ENCODE measurements at places on chromosomes 6 and 20.

DNA sequence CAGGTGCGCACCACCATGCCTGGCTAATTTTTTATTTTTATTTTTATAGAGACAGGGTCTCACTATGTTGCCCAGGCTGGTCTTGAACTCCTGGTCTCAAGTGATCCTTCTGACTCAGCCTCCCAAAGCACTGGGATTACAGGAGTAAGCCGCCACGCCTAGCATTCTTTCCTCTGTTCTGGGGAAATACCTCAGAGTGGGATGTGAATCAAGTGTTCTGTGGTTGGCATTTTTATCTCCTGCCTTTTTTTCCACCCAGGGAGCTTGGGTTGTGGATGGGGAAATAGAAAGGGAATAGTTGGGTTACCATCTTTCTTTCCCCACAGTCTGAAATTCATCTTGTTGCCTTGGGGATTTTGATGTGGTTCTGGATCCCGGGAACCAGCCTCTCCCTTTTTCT, 24.1 kb downstream of the TFAP2C start:
- no peak for DNase-seq

- no peak for DNase-seq
Measured at GRCh38 chr6:62623846-62624532, 338.0 kb upstream of the KHDRBS2 start.

- DNase-seq, result no peak
Measured at GRCh38 chr6:16651871-16652270, 109.4 kb downstream of the ATXN1 start.

GRCh38 chr6:47552319-47552718, 74.7 kb downstream of the CD2AP start:
- no peak for DNase-seq

DNA sequence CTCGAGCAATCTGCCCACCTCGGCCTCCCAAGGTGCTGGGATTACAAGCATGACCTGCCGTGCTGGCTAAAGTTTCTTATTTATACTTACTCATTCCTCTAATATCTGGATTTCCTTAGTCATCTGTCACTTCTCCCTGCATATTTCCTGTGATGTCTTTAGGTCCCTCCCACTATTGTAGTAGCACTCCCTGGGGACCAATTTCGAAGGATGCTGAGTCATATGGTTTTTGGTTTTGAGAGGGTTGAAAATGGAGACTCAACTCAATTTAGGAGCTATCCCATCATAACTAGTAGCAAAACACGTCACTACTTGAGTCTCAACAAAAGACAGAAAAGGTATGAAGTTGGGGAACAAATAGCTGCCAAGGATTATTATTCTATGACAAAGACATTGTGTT, 20.2 kb downstream of the MCUR1 start:
- DNase-seq, result no peak

DNA sequence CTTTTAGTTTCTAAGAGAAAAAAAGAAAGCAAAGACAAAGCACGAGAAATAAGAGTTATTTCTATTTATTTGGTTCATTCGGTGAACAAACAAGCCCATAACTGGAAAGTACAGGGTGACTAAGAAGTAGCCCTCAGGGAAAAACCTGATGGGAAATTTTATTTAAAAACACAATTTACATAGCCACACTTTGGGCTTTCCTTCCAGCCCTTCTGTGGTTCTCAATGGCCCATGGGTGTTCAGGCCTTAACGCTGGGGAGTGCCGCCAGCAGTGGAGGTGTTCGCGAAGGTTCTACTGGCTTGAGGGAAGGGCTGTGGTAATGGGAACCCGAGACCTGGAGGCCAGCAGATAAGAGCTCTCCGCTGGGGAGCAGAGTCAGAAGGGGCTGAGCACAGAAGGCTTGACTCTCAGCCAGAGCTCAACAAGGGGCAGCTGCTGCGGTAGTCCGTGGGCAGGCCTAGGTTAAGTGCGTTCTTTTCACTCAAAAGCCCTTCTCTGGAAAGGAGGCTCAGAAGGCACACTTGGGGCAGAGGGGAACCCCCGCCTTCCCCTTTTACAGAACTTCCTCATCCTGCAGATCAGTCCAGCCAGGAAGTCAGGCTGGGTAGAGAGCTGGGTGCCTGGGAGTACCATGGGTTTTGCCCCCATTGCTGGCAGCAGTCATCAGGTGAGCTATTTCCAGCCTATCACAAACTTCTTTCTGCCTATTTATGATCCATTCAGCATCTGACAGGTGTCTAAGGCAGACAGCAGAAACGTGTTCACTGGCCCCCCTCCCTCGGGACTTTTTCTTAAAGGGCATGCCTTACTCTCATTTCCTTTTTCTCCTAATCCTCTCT, 8.8 kb upstream of the CD83 start:
- DNase-seq, result no peak

GRCh38 chr6:55704421-55704820, 125.4 kb upstream of the HMGCLL1 start:
- DNase-seq, result no peak

- DNase-seq, result no peak
Measured at GRCh38 chr20:48163505-48163904, 378.2 kb upstream of the SULF2 start.

DNA sequence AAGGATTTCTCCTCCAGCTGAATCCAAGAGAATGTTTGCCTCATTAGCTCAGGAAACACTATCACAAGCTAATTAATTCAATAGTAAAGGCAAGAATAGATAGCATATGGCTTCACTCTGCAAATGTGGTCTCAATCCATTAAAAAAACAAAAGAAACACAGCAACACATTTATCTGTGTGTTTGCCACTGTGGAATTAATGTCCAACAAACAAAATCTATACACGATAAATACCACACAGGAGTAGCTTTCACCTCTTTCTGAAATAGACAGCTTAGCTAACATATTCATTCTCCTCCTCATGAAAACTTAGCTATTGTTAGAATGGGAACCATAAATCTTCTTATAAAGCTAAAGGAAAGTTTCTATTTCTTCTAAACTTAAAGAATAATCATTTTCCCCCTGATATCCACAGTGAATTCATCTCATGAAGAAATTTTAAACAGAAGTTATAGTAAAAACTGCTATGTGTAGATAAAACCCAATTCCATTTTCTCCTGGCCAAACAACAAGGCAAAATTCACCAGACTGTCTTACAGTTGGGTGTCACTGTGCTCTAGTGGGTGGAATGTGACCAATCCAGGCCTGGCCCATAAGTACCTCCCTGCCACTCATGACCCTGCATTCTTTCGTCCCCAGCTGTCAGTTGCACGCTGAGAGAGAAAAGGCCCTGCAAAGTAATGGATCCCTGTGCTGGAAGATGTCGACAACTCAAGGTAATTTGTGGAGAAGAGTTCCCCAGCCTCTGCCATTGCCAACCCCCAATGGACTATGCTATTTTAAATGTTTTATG, 92.9 kb upstream of the NRSN1 start:
- no peak for DNase-seq

- no peak for DNase-seq
Measured at GRCh38 chr6:78835817-78836216, 31.5 kb upstream of the IRAK1BP1 start.

DNA sequence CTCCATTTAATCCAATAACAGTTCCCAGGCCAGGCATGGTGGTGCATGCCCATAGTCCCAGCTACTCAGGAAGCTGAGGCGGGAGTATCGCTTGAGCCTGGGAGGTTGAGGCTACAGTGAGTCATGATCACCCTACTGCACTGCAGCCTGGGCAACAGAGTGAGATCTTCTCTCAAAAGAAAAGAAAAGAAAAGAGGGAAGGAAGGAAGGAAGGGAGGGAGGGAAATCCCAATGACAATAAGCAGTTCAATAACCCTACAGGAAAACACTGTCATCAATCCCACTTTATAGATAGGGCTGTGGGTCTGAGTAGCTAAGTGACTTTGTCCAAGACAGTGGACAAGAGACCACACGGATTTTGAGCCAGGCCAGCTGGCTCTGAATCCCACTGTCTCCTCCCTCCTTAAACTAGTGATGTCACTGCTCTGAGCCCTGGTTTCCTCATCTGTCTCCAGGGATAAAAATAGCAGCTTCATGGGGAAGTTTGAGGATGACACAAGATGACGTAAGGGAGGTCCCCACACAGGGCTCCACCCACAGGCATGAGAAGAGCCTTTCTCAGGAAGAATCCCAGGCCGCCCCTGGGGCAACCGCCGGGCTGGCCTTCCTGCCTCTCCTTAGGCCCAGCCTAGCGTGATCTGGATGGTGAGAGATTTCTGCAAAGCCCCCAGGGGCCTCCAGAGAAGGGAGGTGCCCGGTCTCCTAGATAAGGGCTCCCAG, 7.2 kb upstream of the TRIB3 start:
- no peak for DNase-seq

- DNase-seq, result no peak
Measured at GRCh38 chr6:161536224-161536630, 262.4 kb upstream of the AGPAT4 start.

GRCh38 chr6:131575834-131576478, 2.9 kb downstream of the ARG1 start:
- no peak for DNase-seq

DNA sequence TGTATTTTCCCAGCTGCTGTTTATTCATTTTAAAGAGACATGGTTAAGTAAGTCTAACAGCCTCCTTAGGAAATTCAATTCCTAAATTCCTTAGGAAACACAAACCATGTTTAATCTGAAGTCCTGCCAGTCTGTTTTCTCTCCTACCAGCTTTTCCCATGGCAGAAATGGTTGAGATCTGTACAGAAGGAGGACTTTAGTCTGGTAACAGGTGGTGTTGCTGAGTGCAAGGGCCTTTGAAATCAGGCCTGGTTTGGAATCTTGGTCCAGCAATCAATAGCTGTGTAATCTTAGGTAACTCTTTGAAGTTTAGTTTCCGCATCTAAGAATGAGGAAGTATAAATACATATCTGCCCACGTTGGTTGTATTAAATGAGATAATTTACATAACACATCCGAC, 232.5 kb downstream of the LAMA2 start:
- no peak for DNase-seq

DNA sequence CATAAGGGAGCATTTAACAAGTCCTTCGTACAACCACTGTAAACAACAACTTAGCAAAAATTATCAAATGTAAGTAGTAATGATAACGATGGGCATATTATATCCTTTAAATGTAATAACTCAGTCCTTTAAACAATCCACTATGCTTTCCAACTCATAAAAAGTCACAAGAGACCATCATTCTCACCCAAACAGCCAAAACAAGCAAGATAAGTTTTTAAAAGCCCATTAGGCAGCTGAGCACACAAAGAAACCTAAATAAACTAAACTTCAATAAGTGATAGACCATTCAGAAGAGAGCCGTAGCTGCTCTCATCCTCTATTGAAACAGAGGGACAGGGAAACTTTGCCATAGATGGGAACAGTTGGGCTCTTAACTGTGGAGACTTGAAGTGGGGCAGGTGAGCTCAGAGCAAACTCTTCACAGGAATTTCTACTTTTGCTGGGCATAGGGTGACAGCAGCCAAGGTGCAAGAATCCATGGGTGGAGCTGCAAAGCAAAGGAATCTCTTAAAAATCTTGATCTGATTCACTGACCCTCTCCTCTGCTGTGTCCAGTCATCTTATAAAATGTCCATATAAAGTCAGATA, 22.5 kb downstream of the RAB22A start:
- DNase-seq, result no peak

DNA sequence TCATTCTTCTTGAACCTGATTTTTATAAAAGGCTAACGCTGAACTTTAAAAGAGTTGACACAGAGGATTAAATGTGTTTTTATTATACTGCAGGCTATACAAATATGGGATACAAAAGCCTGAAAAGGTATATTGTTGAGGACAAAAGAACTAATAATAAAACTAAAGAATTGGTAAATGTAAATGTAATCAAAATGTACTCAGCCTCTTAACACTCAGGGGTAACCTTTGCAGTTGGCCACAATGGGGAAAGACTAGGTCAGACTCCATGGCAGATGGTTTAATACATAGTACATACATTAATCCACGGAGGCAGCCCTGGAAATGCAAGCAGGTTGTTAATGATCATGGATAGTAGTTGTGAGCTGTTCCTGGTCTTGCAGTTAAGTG, 57.5 kb downstream of the SOBP start:
- no peak for DNase-seq

DNA sequence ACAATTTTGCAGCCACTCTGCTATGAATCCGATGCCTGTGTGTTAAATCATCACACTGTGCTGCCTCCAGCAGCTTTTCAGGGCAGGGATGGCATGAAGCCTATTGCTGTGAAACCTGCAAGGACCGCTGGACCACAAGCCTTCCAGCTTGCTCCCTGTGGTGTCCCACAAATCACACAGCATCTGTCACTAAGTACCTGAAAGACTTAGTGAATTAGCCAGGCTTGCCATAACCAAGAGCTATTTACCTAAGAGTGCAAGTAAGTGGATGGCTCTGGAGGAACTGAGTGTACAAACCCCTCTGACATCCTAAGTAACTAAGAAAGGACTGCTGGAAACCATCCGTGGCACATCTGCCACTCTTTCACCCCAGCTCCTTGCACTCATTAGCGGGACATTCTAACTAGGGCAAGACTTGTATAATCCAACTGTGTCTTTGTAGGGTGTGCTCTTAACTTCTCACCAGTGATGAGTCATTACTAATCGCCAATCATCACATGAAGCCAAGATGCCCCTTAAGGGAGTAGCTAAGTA, 34.7 kb downstream of the FOXQ1 start:
- no peak for DNase-seq

DNA sequence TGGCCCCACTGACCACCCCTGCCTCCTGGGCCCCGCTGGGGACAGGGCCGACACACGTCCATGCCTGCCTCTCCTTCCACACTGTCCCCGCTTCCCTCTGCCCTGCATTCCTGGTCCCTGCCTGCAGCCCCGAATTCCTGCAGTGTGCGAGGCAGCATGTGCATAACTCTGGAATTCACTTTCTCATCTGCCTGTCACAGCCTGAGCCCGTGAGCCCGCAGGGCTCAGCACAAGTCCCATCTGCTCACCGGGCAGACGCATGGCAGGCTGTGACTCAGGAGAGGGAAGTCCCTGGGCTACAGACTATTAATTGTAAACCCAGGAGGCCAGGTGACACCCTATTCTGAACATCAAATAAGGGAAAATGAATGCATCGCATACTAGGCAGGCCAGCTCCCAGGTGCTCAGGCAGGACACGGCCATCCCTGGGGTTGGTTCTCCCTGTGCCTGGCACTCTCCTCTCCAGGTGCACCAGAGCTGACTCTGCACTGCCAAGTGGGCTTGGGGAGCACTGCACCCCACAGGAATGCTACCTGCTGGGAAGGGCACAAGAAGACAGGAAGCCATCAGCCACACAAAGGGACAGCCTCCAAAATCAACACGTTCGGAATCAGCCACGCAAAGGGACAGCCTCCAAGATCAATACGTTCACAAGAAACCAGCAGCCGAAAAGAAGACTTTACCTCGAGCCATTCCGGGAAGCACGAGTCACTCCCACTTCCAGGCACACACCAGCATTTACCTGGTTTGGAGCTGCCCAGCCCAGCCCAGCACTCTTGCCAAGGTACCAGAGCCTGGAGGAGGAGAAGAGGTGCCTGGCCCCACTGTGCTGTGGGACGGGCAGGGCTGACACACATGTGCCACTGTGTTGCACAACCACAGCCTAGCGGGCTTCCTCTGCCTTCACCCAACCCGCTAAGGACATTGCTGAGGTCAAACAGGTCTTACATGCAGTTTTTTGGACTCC, 65.9 kb downstream of the DLL1 start:
- no peak for DNase-seq

- DNase-seq, result no peak
Measured at GRCh38 chr6:36124881-36125280, 5.4 kb upstream of the MAPK13 start.
